Left renal cortex interstitium (tissue), 4 donors: ENCODE measurements at places on chromosomes 1 and 21. TPM values are rescaled to one million over a fixed set of nuclear protein-coding genes. Genes with fewer than 3 reads are reported as not detected.

- DNase-seq: no peak
Observed at GRCh38 chr1:219489636-219490035, 123.3 kb downstream of the ZC3H11B start.

GRCh38 chr1:3924825-3925220, 24.8 kb upstream of the C1orf174 start:
- no peak for DNase-seq

- no peak for DNase-seq
Observed at GRCh38 chr1:30881319-30882181, 27.0 kb downstream of the SDC3 start.

DNA sequence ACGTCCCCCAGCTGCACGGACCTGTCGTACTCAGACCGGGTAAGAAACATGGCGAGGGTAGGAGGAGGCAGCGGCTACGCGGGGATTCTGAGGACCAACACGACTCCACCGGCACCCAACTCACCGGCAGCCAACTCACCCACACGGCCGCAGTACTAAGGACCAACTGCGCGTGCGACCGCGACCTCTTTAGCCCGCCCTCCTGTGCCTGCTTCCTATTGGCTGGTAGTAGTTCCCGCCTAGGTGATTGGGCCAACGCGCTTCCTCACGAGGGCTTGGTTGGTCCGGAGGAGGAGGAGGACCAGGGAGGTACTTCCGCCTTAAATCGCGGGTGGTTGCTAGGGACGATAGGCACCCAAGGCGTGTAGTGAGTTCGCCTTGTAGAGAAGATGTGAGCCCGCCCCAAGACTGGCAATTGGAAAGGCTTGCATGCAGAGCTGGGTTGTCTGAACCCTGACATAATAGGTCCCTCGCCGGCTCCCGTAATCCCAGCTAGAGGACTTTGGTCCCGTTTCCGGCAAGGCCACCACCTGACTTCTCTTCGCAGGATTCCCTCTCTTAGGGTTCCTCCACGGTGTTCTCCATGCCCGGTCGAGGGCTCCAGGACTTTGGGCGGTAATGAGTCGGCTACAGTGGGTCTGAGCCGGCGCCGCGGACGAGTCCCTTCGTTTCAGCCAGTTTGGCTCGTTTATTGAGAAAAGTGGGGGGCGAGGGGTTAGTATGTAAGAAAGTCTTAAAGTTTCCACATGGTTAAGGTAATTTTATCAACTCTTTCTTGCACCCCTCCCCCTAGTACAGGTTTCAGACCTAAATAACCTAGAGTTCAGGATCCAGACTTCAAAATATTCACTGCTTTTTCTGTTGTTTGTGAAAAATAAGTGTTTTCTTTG, at the start of gene PSMA5:
TSS of gene PSMA5 (minus strand) at position 168 of the 890 bp plus-strand sequence. CDS start at position 50, 118 bp downstream.
- peak; percentile 85 for DNase-seq

DNA sequence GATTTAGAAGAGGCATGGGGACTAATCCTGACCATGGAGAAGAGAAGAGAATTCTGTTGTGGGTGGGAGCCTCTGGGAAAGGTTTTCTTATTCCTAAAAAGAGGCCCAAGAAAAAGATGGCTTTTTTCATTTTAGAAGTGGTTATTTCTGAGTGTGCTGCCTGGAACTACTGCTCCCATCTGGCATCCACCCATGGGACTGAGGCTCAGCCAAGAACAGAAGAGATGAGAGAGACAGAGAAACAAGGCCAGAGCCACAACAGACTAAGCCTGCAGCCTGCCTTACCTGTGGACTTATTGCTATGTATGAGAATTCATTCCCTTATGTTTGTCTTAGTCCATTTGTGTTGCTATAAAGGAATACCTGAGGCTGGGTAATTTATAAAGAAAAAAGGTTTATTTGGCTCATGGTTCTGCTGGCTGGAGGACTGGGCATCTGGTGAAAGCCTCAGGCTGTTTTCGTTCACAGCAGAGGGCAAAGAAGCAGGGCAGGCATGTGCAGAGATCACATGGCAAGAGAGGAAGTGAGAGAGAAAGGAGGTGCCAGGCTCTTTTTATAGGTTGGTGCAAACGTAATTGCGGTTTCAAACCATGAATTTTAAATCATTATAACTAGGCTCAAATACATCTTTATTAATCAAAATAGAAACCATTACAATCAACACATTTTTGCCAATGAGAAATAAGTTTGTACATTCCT, 57.5 kb upstream of the PRDM2 start:
- DNase-seq: no peak

GRCh38 chr1:215631489-215631888, 64.4 kb downstream of the KCTD3 start:
- no peak for DNase-seq

GRCh38 chr1:2290595-2291510, 62.7 kb downstream of the SKI start:
- no peak for DNase-seq

- DNase-seq: no peak
Observed at GRCh38 chr1:119874186-119874585, 22.1 kb downstream of the ADAM30 start.

DNA sequence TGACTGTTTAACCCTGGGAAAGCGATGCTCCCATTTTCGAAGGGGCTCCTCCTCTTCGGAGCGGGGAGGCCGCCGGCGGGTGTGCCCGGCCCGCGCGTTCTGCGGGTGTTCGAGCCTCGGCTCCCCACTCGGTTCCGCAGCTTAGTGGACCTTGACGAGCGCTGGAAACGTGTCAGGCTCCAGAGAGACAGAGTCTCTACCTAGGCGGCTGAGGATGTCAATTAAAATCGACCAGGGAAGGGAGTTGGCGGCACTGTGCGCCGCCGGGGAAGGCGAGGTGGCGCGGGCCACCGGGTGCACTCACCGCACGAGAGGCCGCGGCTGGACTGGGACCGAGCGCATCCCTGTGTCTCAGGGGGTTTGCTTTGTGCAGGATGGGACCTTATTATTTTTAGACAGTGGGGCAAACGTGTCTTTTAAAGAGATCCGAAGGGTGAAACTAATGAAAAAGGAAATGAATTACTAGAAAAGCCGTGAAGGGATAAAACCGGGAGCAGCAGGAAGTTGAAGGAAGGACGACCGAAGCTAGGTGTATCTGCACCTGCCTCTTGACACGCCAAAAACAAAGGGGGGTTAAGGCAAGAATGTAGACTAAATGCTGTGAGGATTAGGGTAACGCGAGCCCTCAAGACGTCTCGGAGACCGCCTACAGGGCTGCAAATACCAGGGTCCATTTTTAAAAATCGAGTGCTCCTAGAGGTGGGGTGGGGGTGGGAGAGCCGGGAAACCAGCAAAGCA, 5.6 kb downstream of the LHX4 start:
- no peak for DNase-seq

DNA sequence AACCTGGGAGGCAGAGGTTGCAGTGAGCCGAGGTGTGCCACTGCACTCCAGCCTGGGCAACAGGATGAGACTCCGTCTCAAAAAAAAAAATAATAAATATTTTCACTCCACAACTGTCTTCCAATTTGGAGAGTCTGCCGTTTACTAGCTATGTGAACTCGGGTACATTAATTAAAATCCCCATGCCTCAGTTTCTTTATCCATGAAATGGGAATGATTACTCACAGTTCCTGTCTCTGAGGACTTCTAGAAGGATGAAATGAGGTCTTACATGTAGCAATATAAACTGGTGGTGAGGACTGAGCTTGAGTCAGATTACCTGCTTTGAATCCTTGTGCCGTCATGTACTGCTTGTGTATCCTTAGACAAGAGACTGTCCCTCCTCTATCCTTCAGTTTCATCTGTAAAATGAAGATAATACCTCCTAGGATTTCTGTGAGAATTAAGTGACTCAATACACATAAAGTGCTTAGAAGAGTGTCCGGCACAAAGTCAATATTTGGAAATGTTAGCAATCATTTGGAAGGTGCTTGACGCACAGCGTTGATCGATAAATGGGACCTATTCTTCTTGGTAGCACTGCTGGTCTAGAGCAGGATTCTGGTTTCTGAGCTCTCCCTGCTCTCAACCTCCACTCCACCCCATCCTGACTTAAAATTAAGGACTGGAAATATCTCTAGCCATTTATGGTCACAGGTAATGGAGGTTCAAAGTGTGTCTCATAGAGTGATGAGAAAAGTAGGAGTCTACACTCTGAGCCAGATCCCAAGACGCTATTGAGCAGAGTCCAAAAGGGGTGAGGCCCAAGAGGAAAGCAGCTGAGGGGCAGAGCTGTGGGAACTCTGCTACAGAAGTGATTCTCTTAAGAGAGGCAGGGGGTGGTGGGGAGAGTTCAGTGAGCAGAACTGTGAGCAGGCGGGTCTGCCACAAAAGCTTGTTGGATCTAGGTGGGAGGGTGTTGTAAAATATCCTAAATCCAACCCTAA, 11.6 kb upstream of the DDI2 start:
- no peak for DNase-seq

DNA sequence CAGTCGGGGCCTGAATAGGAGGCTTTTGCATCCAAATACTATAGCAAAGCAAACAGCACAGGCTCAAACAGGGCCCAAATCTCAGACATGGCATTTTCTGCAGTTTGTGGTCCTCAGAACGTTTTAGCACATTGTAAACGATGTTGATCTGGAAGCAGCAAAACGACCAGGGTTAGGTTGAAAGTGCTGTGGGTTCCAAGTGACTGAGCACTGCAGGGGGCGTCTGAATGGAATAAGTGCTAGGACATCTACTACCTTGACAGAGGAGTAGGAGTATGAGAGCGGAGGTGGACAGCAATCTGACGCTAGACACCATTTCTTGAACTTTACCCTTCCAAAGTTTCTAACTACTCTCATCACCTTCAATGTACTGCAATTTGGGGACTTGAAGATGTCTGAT, 214.9 kb downstream of the BARHL2 start:
- DNase-seq: no peak

DNA sequence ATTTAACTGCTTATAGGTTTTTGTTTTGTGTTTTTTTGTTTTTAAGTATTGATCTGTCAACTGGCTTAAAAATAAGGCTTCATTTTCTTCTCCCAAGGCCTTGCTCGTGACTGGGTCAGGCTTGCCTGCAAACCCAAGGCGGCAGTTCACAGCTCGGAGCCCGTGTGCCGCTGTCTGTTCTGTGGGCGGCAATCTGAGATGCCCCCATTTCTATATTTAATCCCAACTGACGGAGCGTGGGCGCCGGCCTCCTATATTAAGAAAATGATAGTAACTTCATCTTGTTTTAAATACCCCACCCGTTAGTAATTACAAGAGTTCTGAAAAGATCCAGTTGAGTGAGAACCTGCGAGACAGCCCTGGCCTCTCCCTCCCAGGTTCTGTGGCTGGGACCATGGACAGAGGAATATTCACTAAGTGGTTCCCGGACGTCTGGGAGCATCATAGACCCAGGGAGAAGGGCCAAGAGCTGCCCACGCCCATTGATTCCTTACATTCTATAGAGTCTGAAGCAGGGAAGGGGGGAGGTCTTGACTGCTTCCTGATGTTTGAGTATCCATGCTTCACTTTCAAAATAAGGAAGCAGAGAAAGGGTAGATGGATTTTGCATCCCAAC, 42.6 kb upstream of the GPR153 start:
- DNase-seq: no peak

- no peak for DNase-seq
Observed at GRCh38 chr1:67013573-67013972, 40.4 kb downstream of the SLC35D1 start.

DNA sequence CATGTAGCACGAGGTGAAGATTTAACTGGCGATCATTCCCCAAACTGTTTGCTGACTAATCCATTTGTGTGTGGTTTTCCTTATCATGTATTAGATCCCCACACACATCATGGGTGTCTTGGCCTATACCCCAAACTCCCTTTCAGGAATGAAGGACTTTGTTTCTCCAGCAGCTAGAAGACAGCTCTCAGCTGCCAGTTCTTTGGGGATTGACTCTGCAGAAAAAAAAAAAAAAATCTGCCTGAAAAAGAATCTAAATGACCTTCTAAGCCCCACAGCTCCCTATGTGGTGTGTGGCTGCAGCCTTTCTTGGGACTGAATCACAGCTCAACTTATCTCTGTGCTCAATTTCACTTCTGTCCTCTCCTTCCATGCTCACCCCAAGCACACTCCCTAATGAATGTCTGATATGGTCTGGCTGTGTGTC, 256.3 kb upstream of the DUSP10 start:
- no peak for DNase-seq

DNA sequence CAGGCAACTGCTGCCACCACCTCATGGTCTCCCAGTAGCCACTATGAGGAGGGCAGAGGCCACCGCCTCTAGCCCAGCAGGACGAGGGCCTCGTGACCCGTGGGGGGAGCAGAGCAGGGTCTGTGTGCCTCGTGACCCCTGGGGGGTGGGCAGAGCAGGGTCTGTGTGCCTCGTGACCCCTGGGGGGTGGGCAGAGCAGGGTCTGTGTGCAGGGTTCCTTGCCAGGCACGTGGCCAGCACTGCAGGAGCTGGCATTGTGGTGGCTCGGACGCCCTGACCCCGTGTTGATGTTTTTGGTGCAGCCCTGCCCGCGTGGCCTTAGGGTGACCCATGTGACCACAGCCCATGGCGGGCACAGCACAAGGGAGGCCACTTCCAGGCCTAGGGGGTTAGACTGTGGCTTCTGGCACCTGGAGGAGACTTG, 52.8 kb downstream of the SLX9 start:
- no peak for DNase-seq

DNA sequence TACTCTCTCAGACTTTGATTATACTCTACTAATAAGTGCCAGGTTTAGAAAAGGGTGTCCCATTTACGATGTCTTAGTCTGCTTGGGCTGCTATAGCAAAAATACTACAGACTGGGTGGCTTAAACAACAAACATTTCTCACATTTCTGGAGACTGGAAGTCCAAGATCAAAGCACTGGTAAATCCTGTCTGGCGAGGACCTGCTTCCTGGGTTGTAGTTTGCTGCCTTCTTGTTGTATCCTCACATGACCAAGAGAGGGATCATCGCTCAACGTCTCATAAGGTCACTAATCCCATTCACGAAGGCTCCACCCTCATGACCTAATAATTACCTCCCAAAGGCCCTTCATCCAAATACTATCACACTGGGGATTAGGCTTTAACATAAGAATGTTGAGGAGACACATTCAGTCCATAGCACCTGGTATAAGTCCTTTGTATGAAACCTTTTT, 12.0 kb downstream of the PRDX6 start:
- DNase-seq: no peak

- no peak for DNase-seq
Observed at GRCh38 chr1:94422115-94422820, 4.1 kb downstream of the ABCD3 start.

GRCh38 chr21:38148046-38148445, 108.7 kb upstream of the KCNJ15 start:
- DNase-seq: no peak

DNA sequence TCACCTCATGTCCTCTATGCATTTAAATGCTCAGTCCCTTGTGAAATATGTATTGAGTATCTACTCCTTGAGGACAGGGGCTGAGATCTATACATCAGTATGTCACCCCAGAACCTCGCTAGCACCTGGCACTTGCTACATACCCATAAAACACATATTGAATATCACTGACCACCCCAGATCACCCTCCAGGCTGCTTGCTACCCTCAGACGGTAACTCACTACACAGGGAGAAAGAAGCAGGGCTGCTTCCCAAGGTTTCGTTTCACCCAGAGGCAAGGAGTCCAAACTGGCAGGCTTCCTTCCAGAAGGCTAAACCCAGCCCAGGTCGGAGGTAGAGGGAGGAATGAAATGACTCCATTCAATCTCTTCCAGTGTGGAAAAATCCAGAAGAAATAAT, 8.5 kb downstream of the INKA2 start:
- no peak for DNase-seq

ZNF593OS gene
- polyA plus RNA-seq: 1.4 TPM

NOTCH2 gene
- 138 TPM for polyA plus RNA-seq

OR2T2 gene
- not detected for polyA plus RNA-seq

PMVK gene
- 43.7 TPM for polyA plus RNA-seq

RIPPLY3 gene
- 2.5 TPM for polyA plus RNA-seq

NBPF15 gene
- polyA plus RNA-seq: 96.4 TPM
